ENCODE measurements at places on chromosomes 16 and 17.

DNA sequence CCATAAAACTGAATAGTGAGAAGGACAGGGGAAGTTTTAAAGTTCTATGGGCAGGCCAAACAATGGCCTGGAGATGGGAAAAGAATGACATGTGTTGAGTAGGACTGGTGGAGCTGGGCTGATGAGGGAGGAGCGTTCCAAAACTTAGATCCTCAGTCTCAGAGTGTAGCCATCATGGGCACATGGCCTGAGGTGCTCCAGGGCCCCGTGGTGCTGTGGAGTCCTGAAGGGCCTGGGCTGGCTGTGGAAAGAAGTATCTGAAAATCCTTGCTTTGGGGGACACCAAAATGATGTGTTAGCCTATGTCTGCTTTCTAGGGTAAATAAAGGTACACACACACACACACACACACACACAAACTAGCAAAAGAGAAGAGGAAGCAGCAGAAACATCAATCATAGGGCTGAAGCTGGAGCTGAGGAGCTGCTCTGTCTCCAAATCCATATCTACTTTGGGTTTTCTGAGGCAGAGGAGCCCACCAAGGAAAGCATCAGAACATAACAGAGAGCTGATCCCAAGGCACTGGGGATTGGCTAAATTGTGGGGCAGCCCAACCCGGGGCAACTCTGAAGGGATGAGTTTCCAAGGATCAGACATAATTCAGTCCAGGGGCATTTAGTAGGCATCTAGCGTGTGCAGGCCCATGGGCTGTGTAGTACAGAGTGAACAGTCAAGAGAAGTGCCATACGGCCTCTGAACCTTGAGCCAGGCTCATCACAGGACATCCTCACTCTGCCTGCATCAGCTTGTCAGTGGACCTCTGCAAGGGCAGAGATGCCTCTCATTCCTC, 85.2 kb downstream of the C16orf78 start:
- DNase-seq: no peak

DNA sequence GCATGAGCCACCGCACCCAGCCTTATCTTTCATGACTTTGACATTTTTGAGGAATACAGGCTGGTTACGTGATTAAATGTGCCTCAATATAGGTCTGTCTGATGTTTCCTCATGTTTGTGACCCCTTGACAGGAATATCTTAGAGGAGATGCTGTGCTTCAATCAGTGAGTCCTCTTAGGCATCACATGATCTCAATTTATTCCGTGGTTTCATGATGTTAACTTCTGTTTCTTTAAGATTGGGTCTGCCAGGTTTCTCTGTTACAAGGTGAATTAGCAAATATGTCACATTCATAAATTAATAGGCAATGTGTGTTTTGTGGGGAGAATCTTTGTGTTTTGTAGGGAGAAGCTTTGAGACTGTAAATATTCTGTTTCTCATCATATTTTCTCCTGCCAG, 3.3 kb downstream of the STXBP4 start:
- DNase-seq: no peak

DNA sequence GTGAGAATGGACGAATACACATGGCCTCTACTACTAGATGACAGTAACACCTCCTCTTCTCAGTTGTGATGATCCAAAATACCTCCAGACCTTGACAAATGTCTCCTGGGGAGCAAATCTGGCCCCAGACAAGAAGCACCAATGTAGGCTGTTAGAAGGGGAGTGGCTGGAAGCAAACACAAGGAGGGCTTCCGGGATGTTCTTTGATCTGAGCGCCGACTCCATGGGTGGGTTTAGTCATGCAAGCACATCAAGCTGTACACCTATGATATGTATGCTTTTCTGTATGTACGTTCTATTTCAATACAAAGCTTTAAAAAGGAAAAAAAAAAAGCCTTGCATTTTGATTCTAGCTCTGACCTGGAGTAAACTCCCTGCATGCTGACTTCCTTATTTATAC, 61.4 kb downstream of the ARHGAP17 start:
- DNase-seq: no peak

- DNase-seq: no peak
These were observed 13.0 kb downstream of the VEZF1 start for GRCh38 chr17:57975044-57975443.

- DNase-seq: no peak
These were observed 9.9 kb downstream of the MFSD11 start for GRCh38 chr17:76747716-76748363.

- DNase-seq: no peak
These were observed 20.9 kb upstream of the MPO start for GRCh38 chr17:58301504-58302150.

GRCh38 chr16:68399456-68399855, 48.9 kb downstream of the SMPD3 start:
- DNase-seq: no peak

GRCh38 chr17:76997981-76998531, 129.9 kb downstream of the MGAT5B start:
- DNase-seq: no peak

DNA sequence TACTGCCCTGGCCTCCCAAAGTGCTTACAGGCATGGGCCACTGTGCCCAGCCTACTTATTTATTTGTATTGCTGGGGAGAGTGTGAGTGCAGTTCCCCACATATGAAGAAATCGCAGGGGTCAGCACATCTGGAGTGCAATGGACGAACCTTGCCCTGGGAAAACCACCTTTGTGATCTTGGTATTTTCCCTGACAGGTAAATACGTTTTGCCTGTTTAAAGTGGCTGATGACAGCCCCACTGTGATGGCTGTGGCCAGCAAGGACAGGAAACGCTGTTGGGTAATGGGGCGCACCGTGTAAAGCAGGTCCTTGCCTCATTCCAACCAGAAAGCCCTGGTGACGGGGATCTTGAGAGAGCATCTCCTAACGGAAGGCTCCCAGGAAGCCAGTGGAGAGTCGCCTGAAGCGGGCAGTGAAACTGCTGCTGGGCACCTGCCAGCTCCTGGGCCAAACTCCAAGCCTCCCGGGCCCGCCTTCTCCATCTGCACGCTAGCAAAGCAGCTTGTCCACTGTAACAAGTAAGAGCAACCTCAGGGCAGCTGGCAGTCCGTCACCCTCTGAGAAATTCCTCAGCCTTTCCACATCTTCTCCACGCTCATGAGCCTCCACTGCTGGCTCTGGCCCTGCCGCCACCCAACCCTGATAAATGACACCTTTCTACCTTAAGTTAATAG, 17.5 kb downstream of the EMC8 start:
- no peak for DNase-seq

DNA sequence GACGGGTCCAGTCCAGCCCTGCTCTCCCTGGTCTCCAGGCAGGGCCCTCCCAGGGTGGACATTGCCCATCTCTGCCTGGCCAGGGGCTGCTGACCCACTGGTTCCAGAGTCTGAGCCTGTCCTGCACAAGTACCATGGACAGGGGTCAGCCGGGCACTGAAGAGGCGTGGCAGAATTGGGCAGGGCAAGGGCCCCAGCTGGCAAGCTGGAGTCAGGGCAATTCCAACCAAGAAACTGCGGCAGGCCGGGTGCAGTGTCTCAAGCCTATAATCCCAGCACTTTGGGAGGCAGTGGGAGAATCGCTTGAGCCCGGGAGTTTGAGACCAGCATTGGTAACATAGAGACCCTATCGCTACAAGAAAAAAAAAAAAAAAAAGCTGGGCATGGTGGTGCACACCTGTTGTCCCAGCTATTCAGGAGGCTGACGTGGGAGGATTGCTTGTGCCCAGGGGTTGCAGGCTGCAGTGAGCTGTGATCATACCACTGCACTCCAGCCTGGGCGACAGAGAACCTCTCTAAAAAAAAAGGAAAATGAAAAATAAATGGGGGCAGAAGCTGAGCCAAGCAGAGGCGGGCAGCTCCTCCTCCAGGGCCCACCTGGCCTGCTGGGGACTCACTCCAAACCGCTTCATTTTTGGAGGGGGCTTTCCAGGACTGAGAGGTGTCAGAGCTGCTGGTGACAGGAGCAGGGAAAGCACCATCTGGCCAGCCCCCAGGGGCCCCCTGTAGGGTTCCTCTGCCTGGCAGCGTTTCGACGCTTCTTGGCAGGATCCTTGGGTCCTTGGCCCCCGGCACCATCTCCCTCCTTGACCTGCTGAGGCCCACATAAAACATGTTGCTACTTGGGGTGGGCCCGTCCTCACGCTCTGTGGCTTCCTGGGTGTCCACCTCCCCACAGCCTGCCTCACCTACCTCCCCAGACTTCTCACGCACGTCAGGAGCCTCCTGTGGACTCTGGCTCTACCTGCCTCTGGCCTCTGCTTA, 2.9 kb upstream of the MAFG start:
- no peak for DNase-seq

DNA sequence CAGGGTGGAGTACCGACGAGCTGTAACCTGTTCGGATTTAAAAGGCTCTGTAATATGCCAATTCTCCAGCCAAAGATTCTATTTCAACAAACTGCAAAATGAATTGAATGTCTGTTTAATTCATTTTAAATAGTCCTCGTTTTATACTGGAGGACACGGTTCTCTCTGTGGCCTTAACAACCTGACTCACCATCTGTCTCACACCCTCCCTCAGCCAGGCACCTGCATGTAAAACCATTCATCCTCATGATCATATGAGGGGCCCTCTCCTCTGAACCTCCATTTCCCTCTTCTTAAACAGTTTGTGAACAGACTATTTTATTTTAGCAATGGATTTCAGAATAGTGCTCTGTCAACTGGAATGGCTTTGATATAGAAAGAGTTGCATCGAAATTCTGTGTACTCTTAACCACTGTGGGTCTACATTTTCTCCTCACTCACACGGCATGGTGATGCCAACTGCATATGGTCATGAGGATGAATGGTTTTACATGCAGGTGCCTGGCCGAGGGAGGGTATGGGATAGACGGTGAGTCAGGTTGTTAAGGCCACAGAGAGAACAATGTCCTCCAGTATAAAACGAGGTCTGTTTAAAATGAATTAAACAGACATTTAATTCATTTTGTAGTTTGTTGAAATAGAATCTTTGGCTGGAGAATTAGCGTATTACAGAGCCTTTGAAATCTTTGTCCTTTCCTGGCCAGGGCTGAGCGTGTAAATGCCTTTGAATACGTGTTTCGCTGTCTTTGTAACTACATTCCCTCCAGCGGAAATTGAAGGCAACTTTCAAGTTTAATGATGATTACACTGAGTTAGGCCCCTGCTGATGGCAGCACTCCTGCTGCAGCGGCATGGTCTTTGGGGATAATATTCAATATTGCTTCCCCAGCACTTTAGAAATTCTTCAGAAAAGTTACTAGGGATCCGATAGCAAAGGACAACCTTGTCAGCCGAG, 329.6 kb downstream of the SNX29 start:
- no peak for DNase-seq

DNA sequence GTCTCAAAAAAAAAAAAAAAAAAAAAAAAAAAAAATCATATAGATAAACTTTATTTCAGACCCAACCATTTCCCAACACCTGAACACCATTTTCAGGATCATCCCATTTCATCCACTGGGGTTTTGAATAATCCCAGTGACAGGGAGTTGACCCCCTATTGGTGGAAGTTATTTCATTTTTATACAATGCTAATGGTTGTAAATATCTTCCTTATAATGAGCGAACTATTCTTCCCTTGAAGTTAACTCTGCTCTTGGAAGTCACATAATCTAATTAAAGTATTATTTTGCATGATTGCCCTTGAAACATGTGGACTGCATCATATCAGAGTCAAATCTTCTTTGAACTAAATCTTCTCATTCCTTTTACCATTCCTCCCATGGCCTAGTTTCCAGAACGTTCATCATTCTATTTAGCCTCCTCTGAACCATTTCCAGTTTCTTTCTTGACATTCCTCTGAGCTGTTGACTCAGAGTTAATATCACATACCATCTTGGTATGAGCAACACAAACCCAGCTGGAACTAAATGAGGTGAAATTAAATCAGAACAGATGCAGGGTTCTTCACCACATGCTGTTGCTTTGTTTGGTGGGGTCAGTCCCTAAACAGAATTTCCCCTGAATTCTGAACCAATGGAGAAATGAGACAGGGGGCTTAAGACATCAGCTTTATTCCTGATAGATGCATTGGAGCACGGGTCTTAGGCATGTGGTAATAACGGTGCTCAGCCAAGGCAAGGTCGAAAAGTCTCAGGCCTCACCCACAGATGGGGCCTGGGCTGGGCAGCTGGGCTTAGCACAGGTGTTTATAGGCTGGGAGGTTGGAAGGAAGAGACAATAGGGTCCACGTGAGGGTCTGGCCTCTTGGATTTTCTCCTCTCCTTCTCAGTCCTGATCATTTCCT, 8.9 kb downstream of the HSD17B2 start:
- peak; percentile 69 for DNase-seq

GRCh38 chr16:14315683-14316320, 244.7 kb downstream of the MRTFB start:
- DNase-seq: no peak

GRCh38 chr17:4522661-4523060, 24.0 kb downstream of the SPNS2 start:
- no peak for DNase-seq

DNA sequence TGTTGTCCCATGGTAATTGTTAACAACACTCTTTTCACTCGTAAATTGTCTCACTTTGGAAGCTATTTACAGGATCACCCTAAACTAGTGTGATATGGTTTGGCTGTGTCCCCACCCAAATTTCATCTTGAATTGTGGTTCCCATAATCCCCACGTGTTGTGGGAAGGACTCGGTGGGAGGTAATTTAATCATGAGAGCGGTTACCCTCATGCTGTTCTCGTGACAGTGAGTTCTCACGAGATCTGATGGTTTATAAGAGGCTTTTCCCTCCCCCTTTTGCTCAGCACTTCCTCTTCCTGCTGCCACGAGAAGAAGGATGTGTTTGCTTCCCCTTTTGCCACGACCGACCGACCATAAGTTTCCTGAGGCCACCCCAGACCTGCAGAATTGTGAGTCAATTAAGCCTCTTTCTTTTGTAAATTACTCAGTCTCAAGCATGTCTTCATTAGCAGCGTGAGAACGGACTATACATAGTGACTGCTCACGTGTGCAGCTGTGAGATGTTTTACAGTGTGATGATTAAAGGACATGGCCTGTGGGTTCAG, 34.4 kb downstream of the DNAH3 start:
- DNase-seq: no peak

DNA sequence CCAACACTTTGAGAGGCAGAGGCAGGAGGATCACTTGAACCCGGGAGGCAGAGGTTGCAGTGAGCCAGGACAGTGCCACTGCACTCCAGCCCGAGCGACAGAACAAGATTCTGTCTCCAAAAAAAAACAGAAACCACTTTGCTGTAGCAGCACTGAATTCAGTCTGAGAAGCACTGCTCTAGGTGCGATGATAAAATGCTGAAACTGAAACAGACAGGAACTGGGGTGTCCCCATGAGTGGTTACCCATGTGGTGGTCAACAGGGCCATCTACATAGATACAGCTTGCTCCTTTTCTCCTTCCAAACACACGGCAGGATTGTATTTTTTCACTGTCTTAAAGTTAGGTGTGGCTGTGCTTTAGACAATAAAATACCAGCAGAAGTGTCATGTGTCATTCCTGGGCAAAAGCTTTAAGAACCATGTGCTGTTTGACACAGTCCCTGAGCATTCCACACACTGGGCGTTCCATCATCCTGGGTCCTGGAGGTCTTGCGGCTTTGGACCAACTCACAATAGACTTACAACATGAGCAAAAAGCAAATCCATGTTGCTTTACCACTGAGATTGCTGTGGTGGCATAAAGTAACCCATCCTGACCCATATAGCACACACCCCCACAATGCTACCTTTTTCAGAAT, 11.5 kb downstream of the GAS7 start:
- no peak for DNase-seq

- no peak for DNase-seq
These were observed 559.9 kb upstream of the CDH8 start for GRCh38 chr16:62596125-62596524.

GRCh38 chr16:19138601-19139000, 24.8 kb downstream of the ITPRIPL2 start:
- no peak for DNase-seq
